ENCODE measurements at places on chromosomes 16 and 17.

DNA sequence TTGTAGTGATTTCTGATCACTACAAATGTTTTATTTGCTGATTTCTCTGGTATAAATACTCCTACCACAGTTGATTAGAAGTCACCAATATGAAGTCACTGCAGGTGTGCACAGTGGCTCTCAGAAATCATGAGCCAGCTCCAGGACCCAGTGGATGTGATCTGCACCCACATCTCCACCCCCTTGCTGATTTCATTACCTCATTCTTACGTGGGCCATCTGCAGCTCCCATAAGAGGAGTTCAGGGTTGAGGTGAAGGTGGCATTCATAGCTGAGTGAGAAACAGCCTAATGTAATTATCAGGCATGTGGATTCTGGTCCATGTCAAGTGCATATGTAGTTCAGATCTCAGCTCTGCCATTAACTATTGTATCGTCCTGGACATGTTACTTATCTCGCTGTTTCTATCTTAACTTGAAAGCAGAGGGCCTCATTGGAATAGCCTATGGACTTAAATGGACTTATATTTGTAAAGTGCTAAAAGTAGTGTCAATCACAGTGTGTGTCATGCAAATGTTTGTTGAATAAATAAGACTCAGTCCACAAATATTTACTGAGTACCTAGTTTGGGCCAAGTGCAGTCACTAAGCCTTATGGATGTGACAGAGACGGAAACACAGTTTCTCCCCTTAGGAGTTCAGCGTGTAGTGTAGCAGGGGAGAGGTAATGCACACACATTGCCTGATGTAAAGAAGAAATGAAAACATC, 40.7 kb upstream of the ZKSCAN2 start:
- DNase-seq, result no peak

DNA sequence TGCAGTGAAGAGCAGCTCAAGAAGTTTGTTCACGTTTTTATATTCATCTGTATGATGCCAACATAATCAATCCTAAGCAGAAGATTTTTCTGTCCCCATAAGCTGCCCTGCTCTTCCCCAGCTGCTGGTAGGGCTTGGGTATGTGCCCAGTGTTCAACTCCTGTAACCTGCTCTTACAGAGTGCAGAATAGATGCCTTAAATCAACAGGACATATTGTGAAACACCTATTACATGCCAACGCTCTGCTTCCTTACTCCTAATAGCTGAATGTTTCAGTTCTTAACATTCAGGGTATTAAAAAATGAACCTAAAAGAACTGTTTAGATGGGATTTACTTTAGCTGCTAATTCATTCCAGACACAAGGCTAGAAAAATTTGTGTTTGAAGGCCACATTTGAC, 190.9 kb downstream of the HS3ST3A1 start:
- DNase-seq, result no peak

DNA sequence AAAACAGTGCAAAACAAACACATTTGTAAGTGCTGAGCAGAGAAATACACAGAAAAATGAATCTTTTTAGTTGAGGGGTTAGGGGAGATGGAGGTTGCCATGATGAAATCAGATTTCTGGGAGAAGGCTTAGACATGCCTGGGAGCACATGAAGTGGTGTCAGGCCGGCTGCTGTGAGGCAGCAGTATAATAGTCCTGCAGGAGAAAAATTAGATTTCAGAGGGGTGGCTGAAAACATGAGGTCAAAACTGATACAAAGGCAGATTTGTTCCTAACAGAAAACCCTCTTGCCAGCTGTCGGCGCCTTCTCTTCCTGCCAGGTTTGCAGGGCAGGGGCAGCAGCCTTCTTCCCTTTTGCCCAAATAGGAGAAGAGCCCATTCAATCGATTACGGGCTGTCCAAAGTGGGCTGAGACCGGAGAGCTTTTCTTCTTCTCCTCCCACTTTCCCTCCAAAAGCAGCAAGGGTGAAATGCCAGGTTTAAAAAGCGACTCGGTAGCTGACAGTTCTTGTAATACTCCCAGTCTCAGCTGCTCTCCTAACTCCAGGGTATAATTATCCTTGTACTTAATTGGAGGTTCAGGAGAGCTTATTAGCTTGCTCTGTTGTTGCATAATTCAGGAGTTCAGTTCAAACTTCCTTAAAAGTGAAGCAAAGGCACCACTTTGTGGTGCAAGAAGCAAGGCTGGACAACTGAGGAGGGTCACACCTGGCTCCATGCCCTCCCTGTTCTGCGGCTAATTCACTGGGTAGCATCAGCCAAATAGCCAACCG, 80.0 kb downstream of the PCTP start:
- DNase-seq, result no peak

- DNase-seq, result no peak
These were observed 8.7 kb downstream of the CAMTA2 start for GRCh38 chr17:4978726-4979125.

DNA sequence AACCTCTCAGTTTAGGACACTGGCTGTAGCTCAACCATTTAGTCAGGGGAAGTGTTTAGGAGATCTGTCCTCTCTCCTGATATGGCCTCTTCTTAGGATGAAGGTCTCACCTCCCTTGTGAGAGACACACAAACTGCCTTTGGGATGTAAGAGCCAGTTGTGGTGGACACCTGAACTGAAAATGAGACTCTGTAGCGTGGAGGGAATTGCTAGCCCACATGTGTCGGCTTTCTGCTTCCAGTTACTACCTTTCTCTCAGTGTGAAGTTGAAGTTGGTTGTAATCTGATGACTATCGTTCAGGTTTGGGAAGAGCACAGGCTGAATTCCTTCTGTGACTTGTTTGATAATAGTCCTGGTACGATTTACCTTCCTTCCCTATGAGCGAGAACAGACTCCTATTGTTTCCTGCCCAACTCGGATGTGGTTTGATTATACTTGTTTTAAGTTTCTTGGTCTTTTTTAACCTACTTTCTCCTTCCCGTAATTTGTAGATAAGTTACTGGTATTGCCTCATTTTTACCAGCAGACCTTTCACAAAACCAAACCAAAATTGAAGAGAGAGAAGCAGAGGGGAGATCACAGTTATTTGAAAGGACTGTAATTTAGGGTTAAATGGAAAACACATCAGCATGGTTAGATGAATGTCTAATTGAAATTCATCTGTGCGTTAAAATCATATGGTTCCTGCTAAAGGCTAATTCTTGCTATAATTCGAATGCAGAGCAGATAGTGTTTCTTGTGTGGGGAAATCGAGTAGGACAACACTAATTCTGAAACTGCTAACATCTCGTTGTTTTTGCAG, 43.2 kb downstream of the CLEC16A start:
- no peak for DNase-seq

GRCh38 chr17:57945996-57946797, 9.0 kb downstream of the CUEDC1 start:
- no peak for DNase-seq

DNA sequence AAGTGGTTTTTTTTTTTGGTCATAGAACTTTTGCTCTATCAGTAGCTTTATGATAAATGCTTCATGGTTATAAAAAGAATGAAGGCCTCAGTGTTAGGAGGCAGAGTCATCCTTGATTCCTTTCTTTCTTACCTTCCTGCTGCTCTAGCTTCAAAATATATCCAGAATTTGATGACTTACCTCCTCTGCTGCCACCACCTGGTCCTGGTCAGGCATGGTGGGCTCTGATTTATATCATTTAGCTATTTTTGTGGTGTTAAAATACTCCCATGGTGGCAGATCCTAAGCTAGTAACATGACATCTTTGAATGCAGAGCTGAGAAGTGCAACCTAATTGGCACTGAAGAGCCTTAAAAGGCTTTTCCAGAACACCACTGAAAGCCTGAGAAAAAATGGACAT, 508.8 kb upstream of the CDH8 start:
- no peak for DNase-seq

DNA sequence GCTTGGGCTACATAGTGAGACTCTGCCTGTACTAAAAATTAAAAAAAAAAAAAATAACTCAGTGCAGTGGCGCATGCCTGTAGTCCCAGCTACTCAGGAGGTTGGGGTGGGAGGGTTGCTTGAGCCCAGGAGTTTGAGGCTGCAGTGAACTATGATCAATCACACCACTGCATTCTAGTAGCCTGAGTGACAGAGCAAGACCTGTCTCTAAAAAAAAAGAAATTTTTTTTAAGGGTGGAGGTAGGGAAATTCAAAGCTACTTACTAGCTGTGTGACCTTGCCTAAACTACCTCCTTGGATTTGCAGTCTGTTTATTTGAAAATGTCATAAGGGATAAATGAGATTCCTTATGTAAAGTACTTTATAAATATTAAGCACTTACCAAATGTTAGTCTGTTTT, 3.4 kb upstream of the SMPD3 start:
- DNase-seq, result no peak

DNA sequence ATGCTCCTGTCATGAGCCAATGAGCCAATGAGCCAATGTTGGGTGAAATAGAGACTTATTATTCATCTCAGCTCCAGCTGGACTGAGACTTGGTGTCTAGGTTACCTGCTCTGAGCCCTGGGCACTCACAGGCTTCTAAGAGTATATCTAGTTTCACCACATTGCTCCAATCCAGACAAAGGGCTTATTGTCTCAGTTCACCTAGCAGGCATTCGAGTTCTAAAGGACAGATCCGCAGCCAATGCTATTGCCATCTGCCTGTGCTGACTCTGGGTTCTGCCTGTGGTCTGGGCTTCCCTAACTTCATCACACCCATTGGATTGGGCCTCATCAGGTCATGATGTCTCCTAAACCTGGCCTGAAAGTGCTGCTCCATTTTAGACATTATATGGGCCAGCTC, 66.1 kb upstream of the HS3ST4 start:
- DNase-seq, result no peak

DNA sequence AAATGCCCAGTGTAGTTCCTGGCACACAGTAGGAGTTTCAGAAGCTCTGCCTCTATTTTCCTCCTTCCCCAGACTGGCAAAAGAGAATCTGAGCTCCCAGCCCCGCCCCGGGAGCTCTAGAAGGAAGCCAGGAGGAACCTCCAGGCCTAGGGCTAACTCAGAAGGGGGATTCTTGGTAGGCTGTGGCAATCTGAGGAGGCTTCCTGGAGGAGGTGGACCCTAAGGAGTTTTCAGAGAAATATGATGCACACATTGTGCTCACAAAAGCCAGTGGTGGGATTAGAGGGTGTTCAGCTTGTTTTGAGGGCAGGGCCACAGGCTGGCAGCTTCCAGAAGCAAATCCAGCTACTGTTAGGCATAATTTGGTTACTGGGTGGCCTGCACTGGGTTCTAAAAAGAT, 10.0 kb downstream of the ADGRG1 start:
- DNase-seq, result no peak

GRCh38 chr17:58710948-58711552, 18.6 kb downstream of the RAD51C start:
- peak; percentile 47 for DNase-seq

DNA sequence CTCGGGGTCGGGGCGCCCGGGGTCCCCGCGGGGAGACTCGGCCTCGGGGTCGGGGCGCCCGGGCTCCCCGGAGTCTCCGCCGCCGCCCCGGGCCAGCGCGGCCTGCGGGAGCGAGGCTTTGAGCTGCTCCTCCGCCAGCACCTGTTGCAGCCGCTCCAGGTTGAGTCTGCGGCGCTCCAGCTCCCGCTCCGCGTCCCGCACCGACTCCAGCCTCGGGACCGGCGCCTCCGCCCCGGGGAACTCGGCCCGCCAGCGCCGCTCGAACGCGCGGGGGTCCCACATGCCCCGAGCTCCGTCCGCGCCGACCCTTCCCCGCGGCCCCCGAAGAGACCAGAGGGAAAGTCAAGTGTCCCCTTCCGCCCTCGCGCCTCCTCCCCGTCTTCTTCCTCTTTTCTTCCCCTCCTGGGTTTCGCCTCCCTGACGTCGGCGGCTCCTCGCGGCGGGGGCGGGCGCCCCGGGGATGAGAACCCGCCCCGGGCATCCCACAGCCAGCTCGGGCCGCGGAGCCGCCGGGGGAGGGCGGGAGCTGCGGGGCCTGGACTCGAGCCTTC, 40.8 kb upstream of the BHLHA9 start:
- DNase-seq, result peak; percentile 18

- no peak for DNase-seq
These were observed 439.2 kb upstream of the SOX9 start for GRCh38 chr17:71681427-71682173.

GRCh38 chr17:77924757-77925336, 33.7 kb upstream of the TNRC6C start:
- no peak for DNase-seq

GRCh38 chr16:2341456-2342447, 1.2 kb upstream of the ABCA3 start:
- no peak for DNase-seq

- no peak for DNase-seq
These were observed 13.6 kb downstream of the CACNG5 start for GRCh38 chr17:66848496-66848895.

GRCh38 chr17:32016231-32016630, 9.0 kb downstream of the LRRC37B start:
- DNase-seq, result no peak

DNA sequence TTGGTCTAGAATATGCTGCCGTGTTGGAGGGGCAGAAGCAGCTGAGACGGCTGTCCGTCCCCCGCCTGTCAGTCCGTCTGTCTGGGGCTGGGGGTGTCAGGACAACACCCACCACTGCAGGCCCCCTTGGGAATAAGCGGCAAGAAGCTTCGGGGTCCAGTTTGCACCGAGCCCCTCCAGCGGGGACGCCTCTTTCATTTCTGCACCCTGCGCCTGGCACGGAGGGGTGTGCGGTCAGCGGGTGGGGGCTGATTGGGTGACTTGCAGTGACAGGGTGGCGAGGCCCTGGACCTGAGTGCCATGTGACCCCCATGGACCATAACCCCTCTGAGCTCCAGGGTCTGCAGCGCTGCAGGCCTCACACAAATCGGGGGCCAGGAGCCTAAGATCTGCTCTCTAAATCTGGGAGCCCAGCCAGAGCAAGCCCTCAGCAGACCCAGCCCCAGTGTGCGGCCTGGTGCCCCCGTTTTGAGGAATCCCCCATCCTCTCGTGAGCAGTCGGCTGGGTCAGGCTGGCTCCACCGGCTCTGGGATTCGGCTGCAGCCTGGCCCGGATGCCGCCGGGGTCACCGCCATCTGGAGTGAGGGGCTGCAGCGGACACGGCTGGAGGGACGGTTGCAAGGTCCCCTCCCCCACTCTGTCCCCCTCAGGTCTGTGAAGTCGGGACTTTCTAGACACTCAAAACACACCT, 8.3 kb downstream of the CBFA2T3 start:
- no peak for DNase-seq

GRCh38 chr16:56125922-56126321, 65.4 kb upstream of the GNAO1 start:
- DNase-seq, result no peak

GRCh38 chr16:70410734-70411133, 28.2 kb downstream of the ST3GAL2 start:
- no peak for DNase-seq

GRCh38 chr16:72787514-72788268, 260.2 kb downstream of the ZFHX3 start:
- DNase-seq, result peak; percentile 41

GRCh38 chr16:11135464-11135973, 120.5 kb downstream of the SOCS1 start:
- no peak for DNase-seq

- DNase-seq, result no peak
These were observed 38.2 kb downstream of the PLCG2 start for GRCh38 chr16:81817296-81817695.

DNA sequence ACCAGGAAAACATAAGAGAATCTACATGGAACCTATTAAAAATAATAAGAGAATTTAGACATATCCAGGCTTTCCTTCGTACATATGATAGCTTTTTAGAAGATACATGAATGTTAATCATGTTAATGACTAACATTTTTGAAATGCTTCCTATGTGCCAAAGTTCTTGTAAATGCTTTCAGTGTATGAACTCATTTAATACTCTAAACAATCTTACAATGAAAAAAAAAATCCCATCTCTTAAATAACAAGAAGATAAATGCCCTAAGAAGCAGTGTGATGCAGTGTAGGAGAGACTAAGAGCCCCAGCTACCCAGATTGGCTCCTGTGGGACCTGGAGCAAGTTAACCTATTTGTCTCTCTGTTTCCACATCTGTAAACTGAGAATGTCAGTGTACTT, 220.4 kb upstream of the MYOCD start:
- DNase-seq, result no peak

- DNase-seq, result no peak
These were observed 15.4 kb upstream of the NDEL1 start for GRCh38 chr17:8420041-8420934.
